ENCODE measurements at places on chromosomes 6 and 20.

GRCh38 chr6:70706491-70707123, 38.9 kb downstream of the SMAP1 start:
- no peak for DNase-seq

GRCh38 chr6:108200186-108200585, 34.4 kb downstream of the NR2E1 start:
- DNase-seq: no peak

- no peak for DNase-seq
Measured at GRCh38 chr6:19906171-19906570, 69.0 kb downstream of the ID4 start.

- no peak for DNase-seq
Measured at GRCh38 chr6:123855506-123855905, 51.8 kb downstream of the NKAIN2 start.

DNA sequence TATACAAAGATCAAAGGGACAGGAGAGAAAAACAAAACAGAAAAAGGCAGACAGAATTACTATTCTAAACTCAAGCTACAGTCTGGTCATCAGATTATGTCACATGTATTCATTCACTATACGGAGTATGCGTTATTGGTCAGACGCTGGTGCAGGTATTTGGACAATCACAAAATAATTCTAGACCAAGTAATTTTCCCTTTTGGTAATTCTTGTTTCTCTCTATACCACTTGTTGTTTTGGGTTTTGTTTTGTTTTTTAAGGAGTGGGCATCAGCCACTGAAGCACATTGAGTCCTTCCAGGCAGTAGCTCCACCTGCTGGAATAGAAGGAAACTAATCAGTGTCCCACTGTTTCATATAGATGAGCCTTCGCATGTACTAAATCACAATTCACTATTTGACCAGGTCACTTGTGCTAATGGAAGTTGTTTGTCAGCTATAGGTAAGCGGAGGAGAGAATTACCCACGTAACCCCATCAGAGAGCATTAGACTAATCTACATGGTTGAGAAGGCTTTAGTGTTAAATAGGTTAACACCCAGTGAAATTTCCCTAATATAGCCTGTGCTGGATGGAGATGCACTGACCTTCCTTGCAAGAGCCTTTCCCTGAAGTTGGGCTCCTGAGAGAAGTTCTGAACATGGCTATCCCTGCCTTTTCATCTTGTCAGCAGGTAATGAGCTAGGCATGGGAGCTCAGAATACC, 77.9 kb downstream of the TNFAIP3 start:
- DNase-seq: peak; percentile 36

DNA sequence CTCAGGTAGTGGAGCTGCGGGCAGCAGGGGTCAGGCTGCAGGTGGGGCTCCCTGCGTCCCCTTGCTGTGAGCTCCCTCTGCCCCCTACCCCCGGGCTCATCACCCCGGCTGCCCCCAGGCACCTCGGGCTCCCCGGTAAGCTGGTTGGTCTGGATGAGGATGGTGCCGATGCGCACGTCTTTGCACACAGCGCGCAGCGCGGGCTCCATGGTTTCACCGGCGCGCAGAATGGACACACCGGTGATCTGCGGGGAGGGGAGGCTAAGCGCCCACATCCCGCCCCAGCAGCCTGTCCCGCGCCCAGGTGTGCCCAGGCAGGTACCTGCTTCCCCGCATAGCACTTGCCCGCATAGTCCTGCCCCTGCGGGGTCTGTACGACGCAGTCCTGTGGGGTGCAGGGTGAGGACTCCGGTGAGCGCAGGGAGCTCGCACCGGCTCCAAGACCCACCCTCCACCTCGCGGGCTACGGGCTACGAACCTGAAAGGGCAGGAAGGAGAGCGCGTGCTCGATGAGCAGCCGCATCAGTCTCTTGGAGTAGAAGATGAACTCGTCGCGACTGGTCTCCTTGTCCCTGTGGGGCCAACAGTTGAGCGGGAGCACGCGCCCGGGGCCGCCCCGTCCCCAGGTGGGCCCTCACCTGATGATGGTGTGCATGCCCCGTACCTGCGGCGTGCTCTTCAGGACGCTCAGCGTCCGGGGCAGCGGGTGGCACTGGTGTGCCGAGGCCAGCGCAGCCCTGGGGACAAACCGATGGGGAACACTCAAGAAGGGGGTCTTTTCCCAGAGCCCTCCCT, 15.5 kb downstream of the UCKL1 start:
- no peak for DNase-seq

GRCh38 chr6:130282234-130282995, 59.7 kb upstream of the SAMD3 start:
- DNase-seq: peak; percentile 9

DNA sequence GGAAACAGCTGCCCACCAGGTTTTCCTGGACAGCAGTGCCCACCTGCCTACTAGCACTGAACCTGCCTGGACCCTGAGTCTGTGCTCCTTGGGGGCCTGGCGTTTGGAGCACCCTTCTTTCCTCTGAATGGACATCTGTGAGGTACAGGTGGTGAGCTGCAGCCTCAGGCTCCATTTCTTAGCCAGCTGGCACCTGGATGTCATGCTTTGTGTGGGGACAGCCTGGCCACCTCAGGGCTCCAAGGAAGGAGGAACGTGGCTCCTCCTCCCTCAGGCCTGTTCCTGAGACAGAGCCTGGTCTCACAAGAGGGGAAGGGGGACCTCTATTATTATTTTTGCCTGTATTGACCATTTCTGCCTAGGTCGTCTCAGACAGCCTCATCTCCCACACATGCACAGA, 8.1 kb downstream of the TMEM151B start:
- DNase-seq: no peak

- no peak for DNase-seq
Measured at GRCh38 chr6:118494091-118494490, 54.0 kb upstream of the PLN start.

DNA sequence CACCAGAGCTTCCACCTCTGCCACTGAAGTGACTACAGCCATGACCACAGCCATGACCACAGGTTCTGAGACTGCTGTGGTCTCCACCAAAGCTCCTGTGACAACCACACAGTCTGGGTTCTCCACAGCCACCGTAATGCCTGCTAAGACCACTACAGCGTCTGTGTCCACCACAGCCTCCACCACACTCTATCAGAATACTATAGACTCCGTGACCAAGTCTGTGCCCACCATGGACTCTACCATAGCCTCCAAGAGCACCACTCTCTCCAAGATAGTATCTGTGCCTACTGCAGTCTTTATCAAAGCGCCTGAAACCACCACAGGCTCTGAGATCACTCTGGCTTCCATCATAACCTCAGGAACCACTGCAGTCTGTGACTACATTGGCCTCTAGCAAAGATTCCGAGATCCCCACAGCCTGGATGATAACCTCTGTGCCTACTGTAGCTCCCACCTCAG, 18.3 kb upstream of the MUC21 start:
- no peak for DNase-seq

DNA sequence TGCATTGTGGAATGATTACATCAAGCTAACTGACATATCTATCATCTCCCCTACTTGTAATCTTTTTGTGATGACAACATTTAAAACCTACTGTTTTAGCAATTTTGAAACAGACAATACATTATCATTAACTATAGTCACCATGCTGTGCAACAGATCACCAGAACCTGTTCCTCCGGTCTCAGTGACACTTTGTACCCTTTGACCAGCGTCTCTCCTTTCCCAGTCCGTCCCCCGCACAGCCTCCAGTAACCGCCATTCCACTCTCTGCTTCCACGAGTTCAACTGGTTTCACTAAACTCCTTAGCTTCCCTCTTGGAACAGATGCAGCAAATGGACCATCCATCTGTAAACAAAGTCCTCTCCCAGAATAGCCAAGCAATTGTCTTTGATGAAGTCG, 21.8 kb downstream of the LRP11 start:
- DNase-seq: no peak
